RKO (cell line): ENCODE measurements at places on chromosomes 7 and 10.

- DNase-seq = no peak
Observed at GRCh38 chr7:148020679-148021078, 569.9 kb upstream of the C7orf33 start.

GRCh38 chr7:93941945-93942344 is 20.4 kb downstream of the GNG11 start:
- DNase-seq = no peak

DNA sequence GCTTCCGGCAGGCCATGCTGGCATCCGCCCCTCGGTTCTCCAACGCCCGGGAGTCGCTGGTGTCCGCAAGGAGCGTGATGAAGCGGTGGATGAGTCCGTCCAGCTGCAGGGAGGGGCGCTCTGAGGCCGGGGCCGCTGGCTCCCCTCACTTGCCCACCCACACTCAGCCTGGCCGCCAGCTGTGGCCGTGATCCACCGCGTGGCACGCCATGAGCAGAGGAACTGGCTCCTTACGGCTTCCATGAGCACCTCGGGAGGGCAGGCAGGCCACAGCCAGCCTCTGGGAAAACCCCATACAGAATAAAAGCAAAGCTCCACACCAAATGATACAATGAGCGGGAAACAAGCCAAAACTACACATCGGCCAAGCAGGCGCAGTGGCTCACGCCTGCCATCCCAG is 15.5 kb upstream of the MICALL2 start:
- DNase-seq = no peak

DNA sequence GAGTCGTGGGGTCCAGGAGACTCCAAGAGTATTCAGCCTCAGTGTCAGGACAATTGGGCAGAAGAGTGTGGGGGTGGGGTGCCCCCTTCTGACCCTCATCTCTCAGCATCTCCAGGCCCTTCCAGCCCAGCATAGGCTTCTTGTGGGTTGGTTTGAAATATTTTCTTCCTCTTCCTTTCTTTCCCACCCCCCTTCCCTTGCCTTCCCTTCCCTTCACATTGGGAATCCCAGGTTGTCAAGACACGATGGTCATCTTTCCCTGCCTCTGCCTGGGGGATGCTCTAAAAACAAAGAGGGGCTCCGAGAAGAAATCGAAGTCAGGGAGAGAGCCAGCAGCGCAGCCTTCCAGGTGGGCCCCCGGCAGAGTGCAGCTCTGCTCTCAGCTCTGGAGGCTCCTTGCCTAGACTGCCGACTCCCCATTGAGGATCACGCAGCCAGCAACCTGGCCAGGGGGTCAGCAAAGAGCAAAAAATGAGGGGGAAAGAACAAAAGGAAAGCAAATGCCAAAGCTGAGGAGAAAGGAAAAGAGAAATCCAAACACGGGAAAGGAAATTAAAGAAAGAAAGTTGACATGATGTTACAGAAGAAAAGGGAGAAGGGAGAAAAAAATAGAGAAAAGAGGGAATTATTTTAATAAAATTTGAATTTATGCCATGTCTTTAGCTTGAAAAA is 1.5 kb downstream of the PAX2 start:
- no peak for DNase-seq

GRCh38 chr10:132009575-132009974 is 27.9 kb upstream of the BNIP3 start:
- no peak for DNase-seq

DNA sequence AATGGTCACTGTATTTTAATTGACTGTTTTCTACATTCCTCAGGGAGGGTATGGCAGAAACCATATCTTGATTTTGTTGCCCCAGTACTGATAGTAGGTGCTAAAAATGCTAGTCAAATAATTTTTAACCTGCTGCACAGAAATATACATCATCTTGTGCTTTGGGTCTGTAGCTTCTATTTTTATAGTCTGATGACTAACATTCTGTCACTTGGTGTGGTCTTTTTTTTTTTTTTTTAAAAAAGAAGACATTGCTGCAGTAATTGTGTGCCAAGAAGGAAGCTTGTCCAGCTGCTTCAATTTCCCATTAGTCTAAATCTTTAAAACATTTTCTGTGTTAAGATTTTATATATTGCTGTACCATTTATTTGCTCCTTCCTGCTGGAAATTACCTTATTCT is 83.6 kb downstream of the ICA1 start:
- no peak for DNase-seq

GRCh38 chr10:23886355-23886754 is 322.6 kb upstream of the KIAA1217 start:
- DNase-seq = peak; percentile 8

- no peak for DNase-seq
Observed at GRCh38 chr10:80104066-80104926, 25.8 kb downstream of the TMEM254 start.

DNA sequence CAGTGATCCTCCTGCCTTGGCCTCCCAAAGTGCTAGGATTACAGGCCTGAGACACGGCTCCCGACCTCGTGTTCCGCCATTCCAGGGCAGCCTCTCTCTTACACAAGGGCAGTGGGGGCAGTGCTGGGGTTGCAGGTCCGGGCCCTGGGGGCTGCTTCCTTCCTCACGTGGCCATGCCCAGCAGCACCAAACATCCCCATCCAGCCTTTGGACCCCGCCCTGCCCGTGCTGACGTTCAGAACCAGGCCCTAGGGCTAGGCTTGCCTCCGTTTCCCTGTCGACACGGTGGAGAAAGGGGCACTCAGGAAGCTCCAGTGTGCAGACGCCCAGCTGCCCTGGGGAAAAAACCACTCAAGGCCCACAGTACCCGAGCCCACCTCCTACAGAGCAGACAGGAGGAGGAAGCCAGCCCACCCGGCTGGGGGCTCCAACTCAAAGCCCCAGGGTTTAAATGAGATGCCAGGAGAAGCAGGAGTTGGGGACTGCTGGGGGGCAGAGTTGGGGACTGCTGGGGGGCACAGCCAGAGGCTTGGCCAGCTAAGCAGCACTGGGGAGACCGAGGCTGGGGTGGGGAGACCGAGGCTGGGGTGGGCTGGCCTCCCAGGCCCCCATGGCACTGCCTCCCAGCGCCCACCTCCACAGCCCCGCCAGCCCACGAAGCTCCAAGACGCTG is 35.9 kb downstream of the ADAP1 start:
- no peak for DNase-seq

- no peak for DNase-seq
Observed at GRCh38 chr10:49273626-49274025, 25.3 kb upstream of the C10orf71 start.

- no peak for DNase-seq
Observed at GRCh38 chr10:47104786-47105385, 193.7 kb downstream of the PTPN20 start.

- DNase-seq = no peak
Observed at GRCh38 chr10:46298477-46299285, 11.9 kb downstream of the ANTXRL start.

- DNase-seq = no peak
Observed at GRCh38 chr10:131860806-131861440, 39.9 kb upstream of the PPP2R2D start.

GRCh38 chr10:128491686-128492085 is 365.5 kb upstream of the MKI67 start:
- DNase-seq = no peak

GRCh38 chr10:60573336-60573735 is 183.7 kb upstream of the ANK3 start:
- no peak for DNase-seq

GRCh38 chr7:18626717-18627116 is 131.2 kb downstream of the HDAC9 start:
- DNase-seq = no peak

GRCh38 chr10:47054974-47055373 is 143.7 kb downstream of the PTPN20 start:
- no peak for DNase-seq

- peak; percentile 81 for DNase-seq
Observed at GRCh38 chr10:27558612-27559020, 54.5 kb downstream of the RAB18 start.

DNA sequence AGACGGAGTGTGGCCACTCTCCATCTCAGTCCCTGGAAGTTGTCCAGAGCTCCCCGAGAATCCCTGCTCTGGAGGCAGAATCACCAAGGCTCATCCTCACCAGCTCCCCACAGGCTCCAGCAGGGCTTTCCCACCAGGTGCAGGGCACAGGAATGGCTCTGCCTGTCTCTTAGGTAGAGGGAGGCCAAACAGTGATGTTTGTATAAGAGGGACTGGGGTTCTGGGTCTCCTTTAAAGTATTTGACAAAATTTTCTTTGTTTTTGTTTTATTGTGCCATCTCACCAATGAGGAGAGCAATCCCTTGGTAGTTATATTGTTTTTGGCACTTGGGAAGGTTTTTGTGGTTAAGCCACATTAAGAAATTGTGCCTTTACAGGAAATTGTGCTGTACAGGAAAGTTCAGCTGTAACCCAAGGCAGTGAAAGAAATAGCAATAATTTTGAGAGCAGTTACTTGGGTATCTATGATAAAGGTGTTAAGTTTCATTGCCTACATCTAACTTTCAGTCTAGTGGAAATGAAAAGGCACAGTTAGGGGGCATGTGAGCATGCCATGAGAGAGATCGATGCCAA is 219.3 kb upstream of the PRSS58 start:
- DNase-seq = no peak
